ENCODE measurements at places on chromosomes 5 and 9.

- no peak for DNase-seq
These were observed 21.8 kb upstream of the ORM1 start for GRCh38 chr9:114300846-114301797.

- DNase-seq, result no peak
These were observed 20.9 kb upstream of the UBAP1 start for GRCh38 chr9:34157898-34158297.

- DNase-seq, result no peak
These were observed 158.7 kb downstream of the CCDC171 start for GRCh38 chr9:15711531-15711930.

DNA sequence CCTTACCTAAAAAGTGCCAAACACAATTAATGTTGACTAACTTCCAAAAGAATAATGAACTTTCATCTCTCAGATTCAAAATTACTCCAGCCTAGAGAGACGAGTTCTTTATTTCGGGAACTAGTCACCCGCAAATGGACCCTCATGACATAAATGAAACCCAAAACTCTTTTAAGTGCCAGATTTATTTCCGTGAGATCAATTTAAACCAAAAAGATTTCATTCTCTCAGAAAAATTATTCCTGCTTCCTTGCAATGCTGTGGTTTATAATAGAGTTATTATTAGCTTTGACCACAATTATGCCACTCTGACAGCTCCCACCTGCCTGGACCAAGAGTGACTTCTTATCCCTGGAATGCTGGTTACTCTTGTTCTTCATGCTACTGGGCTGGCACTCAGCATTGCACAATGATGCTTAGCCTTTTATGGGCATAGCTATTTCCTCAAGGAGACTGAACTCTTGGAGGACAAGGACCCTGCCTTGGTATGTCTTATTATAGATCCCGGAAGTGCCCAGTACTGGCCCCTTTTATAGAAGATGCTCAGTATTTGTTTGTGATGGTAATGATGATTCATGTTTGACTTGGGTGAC is 183.5 kb downstream of the SNX18 start:
- DNase-seq, result peak; percentile 45

DNA sequence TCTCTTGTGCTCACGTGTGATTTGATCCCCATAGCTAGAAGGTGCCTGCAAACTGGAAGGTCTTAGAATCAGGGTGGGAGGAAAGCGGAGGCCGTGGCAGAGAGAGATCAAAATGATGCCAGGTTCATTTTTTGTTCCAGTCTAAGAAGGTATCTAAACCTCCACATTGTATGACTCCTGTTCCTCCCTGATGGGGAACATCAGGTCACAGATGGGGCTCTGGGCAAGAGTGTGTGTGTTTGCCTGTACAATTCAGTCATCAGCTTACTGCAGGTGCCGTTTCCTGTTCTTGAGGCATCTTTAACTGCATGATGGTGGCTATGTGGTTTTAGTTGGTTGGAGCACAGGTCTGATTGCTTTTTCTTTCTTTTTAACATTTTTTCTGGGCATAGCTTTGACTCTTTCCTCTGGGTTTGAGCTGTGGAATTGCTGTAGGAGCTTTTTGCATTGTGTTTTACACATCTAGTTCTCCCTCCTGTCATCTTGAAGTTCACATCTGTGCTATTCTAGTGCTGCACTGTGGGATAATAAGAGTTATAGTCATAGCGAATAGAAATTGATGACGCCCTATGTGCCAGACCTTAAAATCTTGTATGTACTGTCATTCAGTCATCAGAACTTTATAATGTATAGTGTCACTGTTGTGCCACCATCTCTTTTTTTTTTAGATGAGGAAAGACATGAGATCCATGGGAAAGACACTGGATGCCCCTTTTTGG is 30.8 kb downstream of the ARHGAP26 start:
- no peak for DNase-seq

DNA sequence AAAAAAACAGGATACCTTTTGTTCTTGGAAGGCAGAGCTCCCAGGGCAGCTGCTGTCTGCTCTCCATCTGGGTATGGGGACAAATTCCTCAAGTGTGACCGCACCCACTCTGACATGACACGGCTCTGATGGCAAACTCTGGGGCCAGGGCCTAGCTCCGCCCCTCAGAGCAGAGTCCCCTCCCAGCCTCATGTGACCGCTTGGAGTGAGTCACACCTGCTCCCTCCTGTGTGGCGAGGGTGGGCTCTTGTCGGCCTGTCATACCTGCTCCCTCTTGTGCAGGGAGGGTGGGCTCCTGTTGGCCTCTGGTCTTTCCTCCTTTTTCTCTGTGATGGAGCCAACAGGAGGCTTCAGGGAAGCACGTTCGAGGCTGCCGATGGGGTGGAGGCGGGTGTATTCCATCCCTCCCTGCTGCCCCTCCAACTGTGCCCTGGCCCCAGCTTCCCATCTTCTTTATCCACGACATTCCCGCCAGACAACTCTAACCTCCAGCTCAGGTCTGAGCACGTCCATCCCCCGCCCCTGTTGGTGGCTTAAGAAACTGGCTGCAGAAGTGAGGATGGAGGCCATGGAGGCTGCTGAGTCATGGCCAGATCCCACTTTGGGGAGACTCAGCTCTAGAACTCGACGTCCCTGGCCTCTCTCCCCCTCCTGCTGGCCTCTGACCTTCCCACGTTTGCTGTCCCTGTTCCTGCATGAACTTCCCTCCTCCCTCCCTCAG is 65.3 kb downstream of the OLFM1 start:
- no peak for DNase-seq

DNA sequence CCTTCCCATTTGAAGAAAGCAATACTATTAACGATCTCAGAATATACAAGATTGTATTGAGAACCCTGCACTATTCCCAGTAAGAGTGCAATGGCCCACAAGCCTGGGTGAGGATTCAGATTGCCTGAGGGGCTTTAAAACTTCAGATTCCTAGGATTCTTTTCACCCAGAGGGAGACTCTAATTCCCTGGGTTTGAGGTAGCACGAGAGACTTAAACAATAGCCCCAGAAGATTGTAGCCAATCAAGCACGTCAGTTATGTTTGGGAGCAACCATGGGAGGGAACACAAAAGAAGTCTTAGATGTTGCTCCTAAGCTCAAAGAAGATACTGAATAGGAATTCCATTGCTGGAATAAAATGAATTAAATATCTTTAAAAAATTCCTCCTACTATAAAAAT is 17.9 kb downstream of the MRPS27 start:
- no peak for DNase-seq
